Thyroid gland (tissue), 4 donors: ENCODE measurements at places on chromosomes 7 and 10.
A peak's percentile ranks its signal among the peaks of the same experiment; 100 is the strongest.

GRCh38 chr10:2994221-2994961 lies 73.0 kb upstream of the PFKP start:
- no peaks in the 10 kb centered on the region for H3K36me3 ChIP-seq
- H3K4me3 ChIP-seq: no peak overlapping the region
- H3K27me3 ChIP-seq: no peaks in the 10 kb centered on the region
- H3K4me1 ChIP-seq: peaks cover 4% of the 10 kb centered on the region

DNA sequence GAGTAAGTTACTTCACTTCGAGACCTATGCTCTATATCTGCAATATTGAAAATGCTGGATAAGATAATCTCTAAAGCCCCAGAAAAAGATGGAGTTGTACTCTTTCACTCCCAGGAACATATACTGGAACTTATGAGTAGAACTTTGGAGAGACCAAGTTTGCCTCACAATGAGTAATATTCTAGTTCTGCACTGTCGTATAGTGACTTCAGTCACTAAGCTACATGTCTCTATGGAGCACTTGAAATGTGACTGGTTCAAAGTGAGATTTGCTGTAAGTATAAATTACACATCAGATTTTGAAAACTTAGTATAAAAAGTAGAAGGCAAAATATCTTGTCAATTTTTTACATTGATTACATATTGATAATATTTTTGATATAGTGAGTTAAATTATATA lies 116.4 kb downstream of the PTEN start:
- no peaks in the 10 kb centered on the region for H3K36me3 ChIP-seq
- no peak overlapping the region for H3K4me3 ChIP-seq
- H3K27ac ChIP-seq: no peak overlapping the region
- no peaks in the 10 kb centered on the region for H3K4me1 ChIP-seq
- DNase-seq: no peak

- peak; percentile 20 for DNase-seq
- no peak overlapping the region for H3K4me3 ChIP-seq
- H3K4me1 ChIP-seq: peaks cover 39% of the 10 kb centered on the region
- no peaks in the 10 kb centered on the region for H3K27me3 ChIP-seq
These were observed 62.0 kb downstream of the BBS9 start for GRCh38 chr7:33191340-33191739.

- H3K27me3 ChIP-seq: no peaks in the 10 kb centered on the region
- no peak overlapping the region for H3K27ac ChIP-seq
- no peaks in the 10 kb centered on the region for H3K36me3 ChIP-seq
- no peak overlapping the region for H3K4me3 ChIP-seq
- DNase-seq: no peak
These were observed 19.8 kb upstream of the PRRT4 start for GRCh38 chr7:128381161-128381821.

DNA sequence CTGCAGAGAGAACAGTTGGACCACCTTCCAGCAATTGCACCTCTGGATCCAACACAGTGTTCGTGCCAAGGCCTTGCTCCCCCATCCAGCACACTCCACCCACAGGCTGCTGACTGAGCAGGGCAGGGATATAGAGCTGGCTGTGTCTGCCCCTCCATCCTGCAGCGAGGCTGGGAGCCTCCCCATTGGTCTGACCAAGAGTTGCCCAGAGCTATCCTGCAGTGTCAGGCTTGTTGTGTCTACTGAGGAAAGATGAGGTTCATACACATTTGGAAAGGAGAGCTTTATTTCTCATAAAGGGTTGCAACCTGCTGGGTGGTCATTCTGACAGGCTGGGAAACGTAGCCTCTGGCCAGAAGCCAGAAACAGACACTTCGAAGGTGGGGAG lies 27.1 kb downstream of the PRF1 start:
- no peak for DNase-seq
- no peaks in the 10 kb centered on the region for H3K27me3 ChIP-seq
- no peaks in the 10 kb centered on the region for H3K36me3 ChIP-seq
- peaks cover 5% of the 10 kb centered on the region for H3K4me1 ChIP-seq
- H3K4me3 ChIP-seq: no peak overlapping the region
- no peak overlapping the region for H3K27ac ChIP-seq

DNA sequence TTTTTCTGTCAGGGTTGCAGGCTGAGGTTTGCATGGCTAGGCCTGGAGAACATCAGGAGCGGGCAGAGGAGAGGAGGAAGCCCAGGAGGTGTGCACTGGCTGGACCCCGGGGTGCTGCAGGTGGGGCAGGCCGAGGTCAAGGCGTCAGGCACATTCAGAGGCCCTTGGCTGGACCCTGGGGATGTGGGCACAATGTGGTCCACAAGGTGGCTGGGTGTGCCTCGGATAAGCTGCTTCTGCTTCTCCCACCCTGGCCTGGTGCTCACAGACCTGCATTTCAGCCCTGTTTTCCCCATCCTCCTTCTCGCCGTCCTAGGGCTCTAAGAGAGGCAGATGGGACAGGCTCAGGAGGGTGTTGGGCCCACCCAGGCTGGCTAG lies 108.2 kb downstream of the ADCY1 start:
- no peaks in the 10 kb centered on the region for H3K36me3 ChIP-seq
- no peak for DNase-seq
- H3K27me3 ChIP-seq: no peaks in the 10 kb centered on the region
- H3K4me1 ChIP-seq: no peaks in the 10 kb centered on the region
- H3K4me3 ChIP-seq: no peak overlapping the region
- no peak overlapping the region for H3K27ac ChIP-seq

DNA sequence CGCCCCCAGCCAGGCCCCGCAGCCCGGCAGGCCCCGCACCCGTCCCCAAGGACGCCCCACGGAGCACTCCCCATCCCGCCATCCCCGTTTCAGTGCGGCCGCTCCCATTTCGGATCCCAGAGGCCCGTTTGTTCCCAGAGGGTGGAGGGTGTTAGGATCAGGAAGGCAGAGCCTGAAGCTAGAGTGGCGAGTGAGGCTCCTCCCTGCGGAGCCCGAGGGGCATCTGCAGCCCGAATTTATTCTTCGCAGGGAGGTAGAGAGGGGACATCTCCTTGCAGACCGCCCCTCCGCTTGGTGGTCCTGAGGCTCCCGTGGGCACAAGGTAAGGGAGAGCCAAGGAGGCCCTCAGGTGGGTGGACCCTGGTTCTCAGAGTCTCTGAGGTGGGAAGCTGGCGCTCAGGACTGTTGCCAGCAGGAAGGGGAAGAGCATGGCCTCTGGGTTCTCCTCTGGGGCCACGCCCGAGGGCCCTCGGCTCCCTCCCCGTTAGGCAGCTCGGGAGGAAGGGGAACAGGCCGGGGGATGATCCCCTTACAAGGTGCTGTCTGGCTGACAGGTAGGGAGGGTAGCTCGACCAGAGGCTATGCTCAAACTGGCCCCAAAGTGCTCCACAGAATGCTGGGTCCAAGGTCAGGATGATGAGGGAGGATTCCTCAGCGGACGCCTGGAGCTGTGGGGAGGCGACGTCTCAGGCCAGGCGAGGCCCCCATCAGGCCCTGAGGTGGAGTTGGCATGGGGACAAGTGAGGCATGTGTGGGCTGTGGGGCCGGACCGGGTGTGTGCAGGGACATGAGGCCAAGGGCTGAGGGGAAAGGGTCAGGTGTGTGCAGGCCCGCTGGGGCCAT lies 17.4 kb downstream of the POLL start:
- peaks cover 5% of the 10 kb centered on the region for H3K27me3 ChIP-seq
- H3K27ac ChIP-seq: no peak overlapping the region
- H3K4me3 ChIP-seq: no peak overlapping the region

DNA sequence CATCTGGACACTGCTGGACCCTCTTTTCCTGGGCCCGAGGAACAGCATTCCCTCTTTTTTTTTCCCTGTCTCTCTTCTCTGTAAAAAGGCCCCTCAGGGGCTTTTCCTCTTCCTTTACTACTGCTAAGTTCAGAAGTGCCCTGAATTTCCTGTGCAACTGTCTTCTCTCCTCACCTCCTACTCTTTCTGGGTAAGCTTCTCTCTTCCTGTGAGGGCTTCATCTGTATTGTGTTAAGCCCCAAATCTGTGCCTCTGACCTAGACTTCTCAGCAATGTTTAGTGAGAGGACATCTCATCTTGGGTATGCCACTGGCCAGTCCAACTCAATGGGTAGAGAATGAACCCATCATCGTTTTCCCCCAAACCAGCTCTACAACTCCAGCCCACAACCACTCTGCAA lies 174.2 kb downstream of the PTEN start:
- no peak overlapping the region for H3K27ac ChIP-seq
- no peaks in the 10 kb centered on the region for H3K27me3 ChIP-seq
- H3K36me3 ChIP-seq: no peaks in the 10 kb centered on the region
- no peak overlapping the region for H3K4me3 ChIP-seq
- no peak for DNase-seq
- H3K4me1 ChIP-seq: peaks cover 4% of the 10 kb centered on the region

- no peak overlapping the region for H3K4me3 ChIP-seq
- H3K4me1 ChIP-seq: peaks cover 80% of the 10 kb centered on the region
- H3K27ac ChIP-seq: no peak overlapping the region
- no peak for DNase-seq
- no peaks in the 10 kb centered on the region for H3K27me3 ChIP-seq
These were observed 229.1 kb upstream of the MKLN1 start for GRCh38 chr7:131098527-131098926.

- H3K27ac ChIP-seq: no peak overlapping the region
- DNase-seq: no peak
- peaks cover 3% of the 10 kb centered on the region for H3K27me3 ChIP-seq
- H3K4me3 ChIP-seq: no peak overlapping the region
- no peaks in the 10 kb centered on the region for H3K36me3 ChIP-seq
These were observed 303.5 kb downstream of the SFMBT2 start for GRCh38 chr10:7107285-7107684.

- peaks cover 10% of the 10 kb centered on the region for H3K4me1 ChIP-seq
- H3K4me3 ChIP-seq: no peak overlapping the region
- no peaks in the 10 kb centered on the region for H3K36me3 ChIP-seq
These were observed 3.4 kb upstream of the BMPR1A start for GRCh38 chr10:86753051-86753450.

DNA sequence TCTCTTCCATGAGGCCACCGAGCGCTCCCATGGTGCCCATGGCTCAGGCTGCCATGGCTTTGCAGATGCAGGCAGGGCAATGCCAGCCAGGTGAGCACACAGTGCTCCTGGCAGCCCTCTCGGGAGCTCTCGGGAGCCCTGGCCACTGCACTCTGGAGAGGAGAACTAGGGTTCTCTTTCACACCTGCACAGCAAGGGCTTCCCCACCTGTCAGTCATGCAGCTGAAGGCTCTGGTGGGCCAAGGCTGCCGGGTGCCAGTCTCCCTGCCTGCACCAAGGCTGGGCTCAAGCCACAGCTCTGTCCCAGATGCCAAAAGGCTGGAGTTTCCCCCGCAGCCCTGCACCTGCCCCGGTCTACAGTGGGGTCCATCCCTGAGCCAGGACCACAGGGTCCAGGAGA lies 32.6 kb downstream of the NUDT1 start:
- H3K27me3 ChIP-seq: no peaks in the 10 kb centered on the region
- no peak for DNase-seq
- H3K4me3 ChIP-seq: no peak overlapping the region
- no peaks in the 10 kb centered on the region for H3K4me1 ChIP-seq
- no peak overlapping the region for H3K27ac ChIP-seq

DNA sequence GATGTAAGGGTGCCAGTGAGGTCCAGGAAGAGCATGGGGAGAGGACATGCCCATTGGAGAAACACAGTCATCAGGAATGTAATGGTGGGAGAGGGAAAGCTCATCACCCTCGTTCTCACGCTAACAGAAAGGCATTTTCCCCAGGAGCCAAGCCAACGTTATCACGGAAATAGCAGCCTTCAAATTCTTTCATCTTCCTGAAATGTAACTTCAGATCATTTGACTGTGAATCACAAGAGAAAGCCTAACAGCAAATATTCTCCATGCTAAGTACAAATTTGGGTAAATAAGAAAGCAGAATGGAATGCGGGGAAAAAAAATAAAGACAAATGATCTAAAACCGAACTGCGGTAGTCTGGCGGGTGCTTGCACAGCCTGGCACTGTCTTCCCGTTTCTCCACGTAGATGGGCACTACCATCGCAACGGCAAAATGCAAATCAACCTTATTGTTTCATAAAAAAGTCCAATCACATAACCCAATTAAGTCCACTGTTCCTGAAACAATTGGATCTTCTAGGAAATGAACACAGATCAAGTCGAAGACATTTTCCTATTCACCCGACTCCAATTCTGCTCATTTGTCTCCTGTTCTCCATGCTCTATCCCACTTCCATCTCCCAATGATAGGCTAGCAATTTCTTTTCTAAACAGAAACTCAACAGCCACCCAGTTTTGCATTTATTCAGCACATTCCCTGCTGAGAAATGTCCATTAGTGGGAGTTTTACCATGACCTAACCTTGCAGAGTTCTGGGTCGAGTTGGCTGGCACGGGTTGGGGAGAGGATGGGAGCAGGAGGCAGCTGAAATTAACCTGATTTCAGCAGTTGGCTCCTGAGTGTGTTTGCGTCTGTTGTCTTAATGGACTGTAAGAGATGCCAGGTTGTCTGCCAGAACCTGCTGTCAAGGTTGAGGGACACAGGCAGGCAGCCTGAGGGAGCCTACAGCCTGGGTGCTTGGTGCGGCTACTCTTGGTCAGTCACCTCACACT lies 74.6 kb upstream of the FRMD4A start:
- no peak overlapping the region for H3K27ac ChIP-seq
- no peaks in the 10 kb centered on the region for H3K4me1 ChIP-seq
- DNase-seq: no peak
- no peak overlapping the region for H3K4me3 ChIP-seq
- H3K27me3 ChIP-seq: no peaks in the 10 kb centered on the region

- no peak for DNase-seq
- H3K36me3 ChIP-seq: no peaks in the 10 kb centered on the region
- no peak overlapping the region for H3K27ac ChIP-seq
- H3K27me3 ChIP-seq: no peaks in the 10 kb centered on the region
These were observed 101.9 kb downstream of the COL28A1 start for GRCh38 chr7:7433811-7434210.

- H3K4me1 ChIP-seq: no peaks in the 10 kb centered on the region
- H3K4me3 ChIP-seq: no peak overlapping the region
- no peak overlapping the region for H3K27ac ChIP-seq
- no peak for DNase-seq
- no peaks in the 10 kb centered on the region for H3K36me3 ChIP-seq
These were observed 42.6 kb upstream of the ECHDC3 start for GRCh38 chr10:11699550-11700097.

GRCh38 chr7:149296368-149296767 lies 34.4 kb downstream of the ZNF783 start:
- DNase-seq: no peak
- H3K4me3 ChIP-seq: no peak overlapping the region
- no peaks in the 10 kb centered on the region for H3K4me1 ChIP-seq
- no peak overlapping the region for H3K27ac ChIP-seq
- no peaks in the 10 kb centered on the region for H3K36me3 ChIP-seq

DNA sequence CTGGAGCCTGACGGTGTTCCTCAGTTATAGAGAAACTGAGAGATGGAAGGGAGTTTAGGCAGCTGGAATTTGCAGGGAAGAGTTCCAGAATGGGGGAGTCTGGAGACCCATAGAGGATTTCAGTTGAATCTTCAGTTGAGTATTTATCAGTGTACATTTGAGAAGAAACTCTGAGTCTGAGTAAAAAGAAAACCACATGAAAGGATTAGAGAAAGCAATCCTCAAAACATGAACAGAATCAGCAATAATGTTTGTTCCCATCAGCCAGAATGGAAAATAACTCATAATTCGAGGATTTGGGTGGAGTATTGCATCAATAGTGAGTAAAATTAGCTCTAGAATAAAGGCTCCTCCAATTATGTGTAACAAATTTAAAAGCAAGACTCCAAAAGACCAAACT lies 130.0 kb upstream of the AHR start:
- DNase-seq: no peak
- H3K27ac ChIP-seq: no peak overlapping the region
- H3K36me3 ChIP-seq: no peaks in the 10 kb centered on the region
- H3K27me3 ChIP-seq: no peaks in the 10 kb centered on the region
- H3K4me1 ChIP-seq: no peaks in the 10 kb centered on the region
- H3K4me3 ChIP-seq: no peak overlapping the region
